ENCODE measurements at places on chromosomes 1 and 21. TPM values are rescaled to one million over a fixed set of nuclear protein-coding genes. Genes with fewer than 3 reads are reported as not detected.
A peak's percentile ranks its signal among the peaks of the same experiment; 100 is the strongest.

SLC44A3 gene
- not detected for total RNA-seq

SLC45A1 gene
- 1.2 TPM for total RNA-seq

DNA sequence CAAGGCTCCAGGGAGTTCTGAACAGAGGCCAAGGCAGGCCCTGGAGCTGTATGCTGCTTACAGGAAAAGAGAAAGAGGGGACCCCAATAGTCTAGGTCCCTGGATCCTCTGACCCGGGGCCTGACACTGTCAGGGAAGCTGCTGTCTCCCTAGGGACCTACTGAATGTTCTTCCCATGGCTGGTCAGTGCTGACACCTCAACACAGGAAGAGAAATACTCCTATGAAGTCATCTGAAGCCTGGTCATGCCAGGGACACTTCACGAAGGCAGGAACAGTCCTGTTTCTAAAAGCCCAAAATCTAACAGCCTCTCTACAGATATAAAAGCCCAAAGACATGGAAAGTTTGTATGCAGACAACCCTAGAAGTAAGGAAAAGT lies 1.7 kb upstream of the LAD1 start:
- DNase-seq = no peak

DNA sequence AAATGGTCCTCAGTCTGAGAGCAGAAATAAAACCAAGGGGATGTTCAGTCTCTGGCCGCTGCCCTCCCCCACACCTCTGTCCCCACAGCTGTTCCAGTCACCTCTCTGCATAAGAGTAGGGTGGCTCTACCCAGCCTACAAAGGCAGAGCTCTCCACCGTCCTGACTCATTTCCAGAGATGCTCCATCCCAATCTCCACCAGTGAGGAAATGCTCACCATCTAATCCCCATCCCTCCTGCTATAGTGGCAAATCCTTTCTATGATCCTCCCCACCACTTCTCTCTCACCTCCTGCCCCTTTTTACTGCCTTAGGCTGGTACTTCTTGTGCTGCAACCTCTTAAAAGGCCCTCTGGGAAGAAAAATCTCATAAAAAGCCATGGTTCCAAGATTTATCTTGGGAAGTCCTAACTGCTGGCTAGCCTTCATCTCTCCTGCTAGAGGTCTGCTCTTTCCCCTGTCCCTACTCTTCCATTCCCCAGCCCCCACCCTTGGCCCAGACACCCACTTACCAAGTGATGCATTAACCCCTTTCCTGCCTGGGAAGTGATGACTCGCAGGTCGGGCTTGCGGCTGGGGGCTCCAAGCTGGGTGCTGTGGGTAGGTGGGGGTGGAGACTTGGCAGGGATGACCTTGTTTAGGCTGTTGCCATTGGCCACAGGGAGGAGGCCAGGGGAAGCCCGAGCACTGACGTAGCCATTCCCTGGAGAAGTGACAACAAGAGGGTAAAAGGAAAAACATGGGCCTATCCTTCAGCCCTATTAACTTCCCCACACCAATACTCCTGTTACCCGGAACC lies 23.9 kb downstream of the MEF2D start:
- no peak for DNase-seq

GRCh38 chr1:172380441-172381244 lies 39.8 kb upstream of the C1orf105 start:
- no peak for DNase-seq

DNA sequence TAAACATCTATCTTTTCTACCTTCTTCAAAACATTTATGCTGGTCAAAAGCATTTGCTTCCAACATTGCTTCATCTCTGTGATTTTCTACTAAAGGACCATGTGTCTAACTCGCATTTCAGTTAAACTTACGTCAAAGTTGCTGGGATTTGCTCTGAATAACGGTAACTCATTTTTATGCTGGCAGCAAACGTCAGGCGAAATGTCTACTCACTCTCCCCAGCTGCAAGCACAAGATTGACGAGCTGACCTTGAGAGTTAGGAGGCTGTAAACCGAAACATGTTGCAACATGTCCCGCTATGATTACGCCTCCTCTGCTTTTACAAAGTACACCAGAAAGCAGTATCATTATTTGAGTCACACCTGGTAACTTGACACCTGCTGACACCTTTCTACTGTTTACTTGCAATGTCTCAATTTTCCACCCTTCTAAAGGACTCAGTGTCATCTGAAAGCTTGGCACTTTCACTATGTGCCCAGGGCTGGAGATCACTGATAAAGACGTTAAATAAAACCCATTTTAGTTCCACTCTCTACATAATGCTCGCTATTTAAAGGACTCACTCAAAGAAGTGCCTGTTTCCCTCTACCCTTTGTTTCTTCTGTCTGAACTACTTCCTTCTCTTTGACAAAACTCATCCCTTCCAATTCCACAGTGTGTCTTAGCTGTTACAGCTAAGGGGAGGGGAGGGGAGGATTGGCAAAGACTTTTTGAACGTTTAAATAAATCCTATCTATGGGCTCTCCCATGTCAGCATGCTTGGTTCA lies 111.9 kb downstream of the PTPN14 start:
- DNase-seq = no peak

- DNase-seq = no peak
These were observed 18.1 kb upstream of the NBPF1 start for GRCh38 chr1:16631248-16632043.

FBXO2 gene
- 4.1 TPM for total RNA-seq

NDUFV3 gene
- total RNA-seq = 28.4 TPM

DNA sequence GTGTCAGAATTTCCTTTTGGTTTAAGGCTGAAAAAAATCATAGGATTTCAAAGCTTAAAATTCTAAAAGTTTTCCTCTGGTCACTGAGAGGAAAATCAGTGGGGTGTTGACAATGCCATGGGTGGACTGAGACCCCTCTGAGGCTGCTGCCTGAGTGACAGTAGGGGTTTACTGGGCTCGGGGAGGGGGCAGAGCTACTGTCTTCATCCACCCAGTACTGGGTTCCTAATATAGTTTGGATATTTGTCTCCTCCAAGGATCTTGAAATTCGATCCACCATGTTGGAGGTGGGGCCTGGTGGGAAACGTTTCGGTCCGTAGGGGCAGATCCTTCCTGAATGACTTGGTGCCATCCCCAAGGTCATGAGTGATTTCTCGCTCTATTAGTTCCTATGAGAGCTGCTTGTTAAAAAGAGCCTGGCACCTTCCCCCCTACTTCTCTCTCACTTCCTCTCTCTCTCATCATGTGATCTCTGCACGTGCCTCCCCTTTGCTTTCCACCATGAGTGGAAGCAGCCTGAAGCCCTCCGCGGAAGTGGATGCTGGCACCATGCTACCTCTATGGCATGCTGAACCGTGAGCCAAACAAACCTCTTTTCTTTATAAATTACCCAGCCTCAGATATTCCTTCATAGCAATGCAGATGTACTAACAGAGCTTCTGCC lies 72.3 kb downstream of the MAP10 start:
- no peak for DNase-seq

CSF1 gene
- 125 TPM for total RNA-seq

DNA sequence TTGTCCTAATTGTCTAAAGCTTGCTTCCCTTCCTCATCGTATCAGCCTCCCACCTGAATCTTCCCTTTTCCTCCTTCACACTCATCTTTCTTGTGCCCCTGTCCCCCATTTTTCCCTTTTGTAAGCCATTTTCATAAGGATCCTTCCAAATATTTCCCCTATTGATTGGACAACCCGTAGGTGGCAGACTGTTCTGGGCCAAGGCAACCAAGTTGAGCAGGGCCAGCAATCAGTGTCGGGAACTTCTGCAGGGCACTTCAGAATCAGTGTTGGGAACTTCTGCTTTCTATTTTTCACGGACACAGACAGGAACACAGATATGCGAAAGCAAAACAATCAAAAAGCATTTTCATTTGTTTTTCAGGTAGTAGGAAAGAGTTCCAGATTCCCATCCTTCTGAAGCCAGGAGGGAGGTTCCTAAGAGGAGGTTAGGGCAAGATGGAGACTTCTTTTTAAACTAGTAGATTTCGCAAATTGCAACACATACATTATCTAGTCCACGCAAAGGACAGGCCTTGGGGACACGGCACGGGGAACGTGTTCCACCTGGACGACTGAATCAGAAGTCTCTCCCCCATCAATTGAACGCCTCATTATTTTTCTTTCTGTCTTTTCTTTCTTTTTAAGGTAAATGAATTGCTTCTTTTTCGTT lies 691 bp upstream of the MPZL1 start:
- no peak for DNase-seq

DNA sequence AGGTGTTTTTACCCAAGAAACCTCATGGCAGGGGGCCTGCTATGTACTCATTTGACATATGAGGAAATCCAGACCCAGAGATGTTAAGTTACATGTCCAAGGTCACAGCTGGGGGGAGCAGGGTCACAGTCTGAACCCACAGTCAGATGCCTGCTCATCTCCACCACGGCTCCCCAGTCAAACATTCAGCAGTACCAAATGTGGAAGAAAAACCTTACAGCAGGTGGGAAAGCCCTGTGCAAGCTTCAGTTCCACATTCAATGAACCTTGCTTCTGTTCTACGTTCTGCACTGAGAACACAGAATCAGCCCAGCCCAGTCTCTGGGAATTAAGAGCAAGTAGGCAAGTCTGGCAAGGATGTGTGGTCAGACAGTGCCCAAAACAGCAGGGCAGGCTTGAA lies 35.2 kb downstream of the LRP8 start:
- DNase-seq = no peak

DNA sequence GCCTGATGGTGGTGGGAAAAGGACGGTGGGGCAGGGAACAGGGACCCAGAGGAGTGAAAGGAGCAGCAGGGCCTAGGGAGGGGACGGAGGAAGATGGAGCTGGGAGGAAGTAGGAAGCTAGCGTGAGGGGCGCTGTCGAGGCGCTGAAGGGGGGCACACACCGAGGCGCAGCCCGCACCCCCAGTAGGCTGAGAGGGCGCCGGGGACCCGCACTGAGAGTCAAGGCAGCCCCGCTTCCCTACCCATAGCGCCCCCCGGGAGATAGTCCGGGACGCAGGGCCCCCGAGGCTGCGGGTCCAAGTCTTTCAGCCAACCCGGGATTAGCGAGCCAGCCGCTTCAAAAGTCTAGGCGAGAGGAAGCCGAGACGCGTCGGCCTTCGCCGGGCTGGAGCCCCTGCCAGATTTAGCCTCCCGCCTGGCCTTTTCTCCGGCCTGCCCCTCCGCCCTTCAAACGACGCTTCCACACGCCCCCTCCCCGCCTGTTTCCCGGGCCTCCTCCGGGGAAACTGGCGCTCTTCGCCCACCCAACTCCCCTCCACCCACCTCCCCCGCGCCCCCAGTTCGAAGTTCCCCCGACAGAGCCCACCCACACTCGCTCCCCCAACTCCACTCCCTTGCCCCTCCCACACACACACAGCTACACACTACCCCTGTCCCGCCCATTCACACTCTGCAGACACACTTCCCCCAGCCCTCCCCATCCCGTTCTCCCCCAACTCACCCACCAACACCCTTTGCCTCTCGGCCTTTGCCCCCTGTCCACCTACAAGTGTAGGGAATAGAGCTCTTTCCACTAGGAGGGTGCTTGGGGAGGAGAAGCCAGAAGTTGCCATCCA lies 7.8 kb upstream of the PROX1 start:
- DNase-seq = no peak

DNA sequence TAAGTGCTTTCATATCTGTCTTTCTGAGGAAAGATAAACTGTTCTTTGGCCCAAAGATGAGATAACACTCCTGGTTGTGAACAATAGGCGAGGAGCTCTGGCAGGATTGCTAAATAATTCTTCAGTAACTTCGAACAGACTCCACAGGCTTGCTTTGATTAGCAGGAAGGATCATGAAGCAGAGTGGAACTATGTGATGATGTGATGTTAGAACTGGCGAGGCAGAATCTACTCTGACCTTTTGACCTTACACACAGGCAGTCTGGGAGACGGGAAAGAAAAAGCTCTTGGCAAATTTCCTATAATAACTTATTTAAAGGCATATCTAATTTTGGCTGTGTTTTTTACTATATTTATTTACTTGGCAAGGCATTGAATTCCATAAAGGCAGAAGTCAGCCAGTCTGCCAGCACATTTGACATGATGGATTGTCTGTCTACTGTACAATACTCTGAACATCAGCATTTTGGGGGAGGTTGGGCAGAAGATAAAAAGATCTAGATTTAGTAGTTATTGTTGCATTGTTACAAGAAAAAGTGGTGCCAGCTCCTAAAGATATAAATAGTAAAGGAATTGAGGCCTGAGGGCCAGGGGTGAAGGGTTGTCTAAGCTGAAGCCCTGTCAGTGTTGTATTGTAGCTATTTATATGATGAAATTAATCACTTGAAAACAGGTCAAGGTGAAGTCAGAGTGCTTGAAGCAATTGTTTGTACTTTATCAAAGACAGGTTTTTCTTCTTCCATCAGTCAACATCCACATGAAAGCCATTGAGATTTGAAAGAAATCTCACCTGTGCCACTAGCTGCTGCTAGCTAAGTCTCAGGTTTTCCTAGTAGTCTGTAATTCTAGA lies 708.8 kb downstream of the LTN1 start:
- DNase-seq = no peak

RPE65 gene
- not detected for total RNA-seq

MNDA gene
- total RNA-seq = not detected

DNA sequence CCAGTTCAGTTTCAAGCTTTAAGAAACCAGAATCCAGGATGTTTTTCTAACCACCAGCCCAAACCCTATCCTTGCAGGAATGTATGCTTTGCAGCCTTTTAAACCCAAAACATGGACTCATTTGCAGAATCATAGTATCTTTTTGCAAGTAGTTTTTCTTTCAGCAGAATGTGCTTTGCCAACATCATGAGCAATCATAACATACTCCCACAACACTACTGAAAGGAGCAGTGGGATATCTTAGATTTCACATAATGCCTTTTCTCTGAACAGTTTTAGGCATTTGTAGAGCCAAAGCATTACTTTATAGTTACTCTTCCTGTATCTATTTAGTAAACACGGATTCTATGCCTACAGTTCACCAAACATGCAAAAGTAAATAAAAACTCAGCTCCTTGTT lies 10.0 kb upstream of the SH2D2A start:
- no peak for DNase-seq

- DNase-seq = no peak
These were observed 47.7 kb downstream of the COQ8A start for GRCh38 chr1:226987623-226988333.

DNA sequence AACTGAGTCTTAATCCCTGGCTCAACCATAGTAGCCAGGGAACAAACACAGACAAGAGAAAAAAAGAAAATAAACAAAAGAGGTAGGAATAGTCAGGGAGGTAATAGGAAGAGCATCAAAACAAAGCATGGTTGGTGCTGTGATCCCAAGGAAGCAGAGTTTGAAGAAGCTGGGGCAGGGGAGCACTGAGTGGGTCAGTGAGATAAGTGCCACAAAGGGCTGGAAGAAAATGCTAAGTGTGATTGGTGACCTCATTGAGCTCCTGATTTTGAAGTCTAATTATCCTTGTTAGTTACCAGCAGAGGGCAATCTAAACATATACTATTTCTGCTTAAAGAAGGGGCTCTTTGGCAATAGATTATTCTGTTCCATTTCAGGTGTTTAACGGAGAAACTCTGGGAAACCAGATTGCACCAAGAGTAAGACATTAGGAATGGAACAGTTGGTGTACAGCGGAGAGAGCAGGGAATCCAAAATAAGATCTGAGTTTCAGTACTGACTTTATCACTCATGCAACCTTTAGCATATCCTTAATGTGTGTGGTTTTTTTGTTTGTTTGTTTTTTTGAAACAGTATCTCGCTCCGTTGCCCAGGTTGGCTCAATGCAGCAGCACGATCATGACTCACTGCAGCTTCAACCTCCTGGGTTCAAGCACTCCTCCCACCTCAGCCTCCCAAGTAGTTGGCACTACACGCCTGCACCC lies 30.7 kb upstream of the KIAA1614 start:
- DNase-seq = no peak

- peak; percentile 49 for DNase-seq
These were observed 11.5 kb downstream of the HIPK1 start for GRCh38 chr1:113940365-113941244.

PLA2G5 gene
- total RNA-seq = not detected

GRCh38 chr1:18407166-18408045 lies 73.3 kb upstream of the KLHDC7A start:
- DNase-seq = no peak

FCRL6 gene
- total RNA-seq = 0.15 TPM
